A172 (cell line): ENCODE measurements at places on chromosomes 16 and 17. TPM values are rescaled to one million over a fixed set of nuclear protein-coding genes. Genes with fewer than 3 reads are reported as not detected.

DNA sequence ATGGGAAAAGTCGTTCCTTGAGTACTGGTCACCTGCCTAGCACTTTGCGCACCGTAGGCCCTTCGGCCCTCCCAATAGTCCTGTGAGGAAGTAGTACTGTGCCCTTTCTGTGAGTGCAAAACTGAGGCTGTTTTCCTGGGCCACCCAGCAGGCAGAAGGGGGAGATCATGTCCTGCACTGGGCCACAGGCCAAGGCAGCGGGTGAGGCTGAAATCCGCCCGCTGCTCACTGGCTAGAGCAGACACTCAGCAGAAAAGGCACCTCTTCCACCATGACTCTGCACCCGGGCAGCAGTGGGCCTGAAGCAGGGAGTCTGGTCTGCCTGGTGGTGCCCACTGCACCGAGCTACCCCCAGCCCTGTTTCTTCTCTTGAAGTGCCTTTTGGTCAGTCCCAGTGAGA, 20.2 kb downstream of the METTL22 start:
- DNase-seq, result no peak

The CHST5 gene
- total RNA-seq, result not detected in 2 replicates

The C17orf78 gene
- total RNA-seq, result not detected in 2 replicates

GRCh38 chr17:40064971-40065768, 2.4 kb downstream of the THRA start:
- peak; percentile 41 for DNase-seq

The ADAD2 gene
- not detected in 2 replicates for total RNA-seq

DNA sequence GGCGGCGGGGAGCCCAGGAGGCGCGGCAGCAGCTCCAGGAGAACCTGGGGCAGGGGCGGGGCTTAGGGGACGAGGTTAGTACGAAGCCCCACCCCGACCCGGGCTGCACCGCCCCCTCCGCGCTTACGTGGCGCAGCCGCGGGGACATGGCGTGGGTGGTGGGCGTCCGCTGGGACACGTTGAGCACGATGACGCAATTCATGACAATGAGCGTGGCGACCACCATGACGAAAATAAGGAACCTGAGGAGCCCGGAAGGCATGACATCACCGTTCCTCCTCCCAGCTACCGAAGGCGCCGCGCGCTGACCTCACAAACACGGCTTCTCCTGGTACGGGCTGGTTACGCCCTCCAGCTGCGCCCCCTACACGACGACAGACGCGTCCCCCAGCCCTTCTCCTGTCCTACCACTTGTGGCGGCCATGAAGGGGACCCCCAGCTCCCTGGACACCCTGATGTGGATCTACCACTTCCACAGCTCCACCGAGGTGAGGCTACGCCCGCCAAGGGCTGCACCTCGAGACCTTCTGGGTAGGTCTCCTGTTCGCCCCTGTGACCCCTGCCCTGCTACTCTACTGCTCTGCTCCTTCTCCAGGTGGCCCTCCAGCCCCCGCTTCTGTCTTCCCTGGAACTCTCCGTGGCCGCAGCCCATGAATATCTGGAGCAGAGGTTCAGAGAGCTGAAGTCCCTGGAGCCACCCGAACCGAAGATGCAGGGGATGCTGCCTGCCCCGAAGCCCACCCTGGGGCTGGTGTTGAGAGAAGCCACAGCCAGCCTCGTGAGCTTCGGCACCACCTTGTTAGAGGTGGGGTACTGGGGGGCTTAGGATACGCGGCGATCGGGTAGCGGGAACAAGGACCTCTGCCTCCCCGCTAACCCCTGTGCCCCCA, at the start of gene C17orf107:
Gene C17orf107 (plus strand): TSS at position 196 of the 890 bp plus-strand sequence. CDS start 227 bp downstream, at position 423.
- DNase-seq, result no peak

The CFAP97D1 gene
- total RNA-seq, result 0.24 TPM in 1 of 2 replicates, not detected in the other

The CDH13 gene
- 99.0 and 158 TPM in 2 replicates for total RNA-seq

DNA sequence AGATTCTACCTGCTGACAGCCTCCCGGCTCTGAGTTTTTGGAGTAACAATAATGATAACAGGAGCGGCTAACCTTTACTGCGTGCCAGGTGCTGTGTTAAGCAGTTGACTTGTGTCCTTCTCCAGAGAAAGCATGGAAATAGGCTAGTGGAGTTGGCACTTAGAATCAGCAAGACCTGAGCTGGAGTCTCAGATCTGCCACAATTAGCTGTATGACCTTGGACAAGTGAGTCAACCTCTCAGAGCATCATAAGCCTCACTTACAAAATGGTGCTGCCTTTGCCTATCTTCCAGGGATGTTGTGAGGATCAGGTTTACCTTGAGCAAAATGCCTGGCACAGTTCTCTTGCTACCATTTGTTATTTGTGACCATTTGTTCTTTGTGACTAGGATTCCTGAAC, 32.1 kb upstream of the TEX2 start:
- no peak for DNase-seq

DNA sequence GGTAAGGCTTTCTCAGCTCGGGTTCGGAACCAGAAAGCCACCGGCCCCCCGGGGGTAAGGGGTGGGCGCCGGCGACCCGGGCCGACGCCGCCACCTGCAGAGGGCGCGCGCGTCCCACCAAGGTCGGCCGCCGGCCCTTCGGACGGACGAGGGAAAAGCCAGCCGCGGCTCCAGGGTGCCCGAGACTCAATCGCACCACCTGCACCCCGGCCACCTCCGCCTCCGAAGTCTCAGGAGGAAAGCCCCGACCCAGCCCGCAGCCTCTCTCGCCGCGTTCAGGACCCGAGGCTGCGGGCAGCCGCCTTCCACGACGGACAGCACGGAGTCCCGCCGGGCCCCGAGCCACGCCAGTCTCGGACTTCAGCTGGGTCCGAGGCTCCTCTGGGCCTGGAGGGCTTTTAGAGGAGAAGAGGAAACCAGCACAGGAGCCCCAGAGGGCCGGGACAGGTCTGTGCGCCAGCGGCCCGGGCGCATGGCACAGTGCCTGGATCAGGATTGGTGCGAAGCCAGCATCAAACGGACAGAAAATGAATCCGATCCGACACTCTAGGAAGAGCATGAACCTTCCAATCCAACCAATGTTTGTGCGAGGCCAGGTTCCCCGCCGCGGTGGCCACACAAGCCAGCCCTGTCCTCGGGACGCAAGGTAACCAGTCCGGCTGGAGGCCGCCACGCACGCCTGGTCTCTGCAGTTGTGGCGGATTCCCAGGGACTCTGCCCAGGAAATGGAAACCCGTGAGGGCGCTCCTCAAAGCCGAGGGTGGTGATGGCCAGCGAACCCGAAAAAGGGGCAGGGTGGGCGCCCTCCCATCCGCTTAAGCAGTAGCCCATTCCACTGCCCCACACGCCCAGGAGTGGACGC, 6.7 kb downstream of the CBX8 start:
- DNase-seq, result no peak

DNA sequence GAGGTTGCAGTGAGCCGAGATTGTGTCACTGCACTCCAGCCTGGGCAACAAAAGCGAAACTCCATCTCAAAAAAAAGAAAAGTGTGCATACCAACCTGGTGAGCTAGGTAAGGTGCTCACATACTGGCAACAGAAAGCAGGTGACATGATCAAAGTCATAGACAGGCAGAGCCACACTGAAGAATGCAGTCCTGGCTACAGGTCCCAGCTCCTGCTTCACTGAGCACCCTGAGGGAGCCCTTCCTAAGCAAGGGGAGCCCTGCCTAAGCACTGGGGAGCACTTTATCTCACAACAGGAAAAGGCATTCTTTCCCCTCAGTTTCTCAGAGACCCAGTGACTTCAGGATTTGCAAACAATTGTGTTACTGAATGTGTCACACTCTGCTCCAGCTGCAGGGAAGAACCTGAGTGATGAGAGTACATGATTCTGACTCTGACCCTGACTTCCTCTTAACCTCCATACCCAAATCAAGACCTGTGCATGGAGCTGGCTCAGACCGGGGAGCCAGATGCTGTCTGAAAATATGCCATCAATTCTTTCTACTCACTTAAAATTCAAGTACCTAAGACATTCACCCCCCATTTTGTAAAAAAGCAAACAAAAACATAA, 40.5 kb downstream of the ANKRD11 start:
- DNase-seq, result no peak

- DNase-seq, result no peak
These were observed 5.4 kb downstream of the LHX1 start for GRCh38 chr17:36942631-36943125.

DNA sequence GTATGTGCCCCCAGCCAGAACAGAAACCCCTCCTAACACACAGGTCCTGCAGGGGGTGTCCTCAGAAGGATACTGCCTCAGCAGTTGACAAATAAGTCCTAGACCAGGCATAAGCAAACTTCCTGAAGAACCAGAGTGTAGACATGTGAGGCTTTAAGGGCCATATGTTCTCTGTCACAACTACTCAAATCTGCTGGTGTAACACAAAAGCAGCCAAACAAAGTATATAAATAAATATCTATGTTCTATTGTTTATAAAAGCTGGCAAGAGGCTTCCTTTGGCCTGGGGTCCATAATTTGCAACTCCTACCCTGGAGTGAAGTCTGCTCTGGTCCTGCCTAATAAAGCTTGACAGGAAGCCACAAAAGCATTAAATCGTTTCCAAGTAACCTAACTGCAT, 9.9 kb downstream of the FAM83G start:
- DNase-seq, result no peak

The SLC16A5 gene
- total RNA-seq, result 0.10 TPM in 1 of 2 replicates, not detected in the other

The ELMO3 gene
- 0.24 and 0.48 TPM in 2 replicates for total RNA-seq

- DNase-seq, result no peak
These were observed 455.2 kb upstream of the DYNLRB2 start for GRCh38 chr16:80085606-80086005.

GRCh38 chr17:69722518-69722917, 308.0 kb downstream of the MAP2K6 start:
- no peak for DNase-seq

- no peak for DNase-seq
These were observed 63.9 kb downstream of the RTN4RL1 start for GRCh38 chr17:1961189-1961588.

DNA sequence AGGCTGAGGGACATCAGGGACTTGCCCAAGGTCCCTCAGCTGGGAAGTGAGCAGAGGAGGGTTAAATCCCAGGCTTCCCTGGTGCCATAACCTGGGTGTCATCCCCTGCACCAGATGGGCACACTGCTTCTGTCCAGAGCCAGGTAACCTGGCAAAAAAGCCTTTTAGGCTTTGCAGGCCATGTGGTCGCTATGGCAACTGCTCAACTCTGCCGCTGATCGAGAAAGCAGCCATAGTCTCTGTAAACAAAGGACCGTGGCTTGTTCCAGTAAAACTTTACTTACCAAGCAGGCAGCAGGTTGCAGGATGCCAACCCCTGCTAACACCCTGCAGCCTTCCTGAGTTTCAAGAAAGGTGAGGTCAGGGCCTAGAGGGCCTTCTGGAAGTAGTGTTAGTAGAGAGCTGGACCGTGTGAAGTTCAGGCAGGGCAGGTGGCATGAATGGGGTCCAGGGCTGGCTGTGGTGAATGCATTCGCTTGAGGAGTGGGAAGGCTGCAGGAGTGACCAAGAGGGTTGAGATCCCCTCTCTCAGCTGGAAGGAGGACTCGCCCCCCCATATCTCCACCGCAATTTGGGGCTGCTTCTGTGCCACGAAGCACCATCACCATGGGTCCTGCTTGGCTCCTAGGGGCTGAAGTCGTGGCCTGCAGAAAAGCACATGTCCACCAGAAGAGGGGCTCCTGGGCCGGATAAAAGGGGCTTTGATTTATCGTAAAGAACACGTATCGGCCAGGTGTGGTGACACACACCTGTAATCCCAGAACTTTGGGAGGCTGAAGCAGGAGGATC, 91.3 kb downstream of the SOCS1 start:
- DNase-seq, result no peak

- DNase-seq, result no peak
These were observed 79.1 kb downstream of the NXN start for GRCh38 chr17:900336-900934.

GRCh38 chr16:23836404-23837311, 875 bp downstream of the PRKCB start:
- DNase-seq, result no peak

The PGP gene
- 35.4 and 43.4 TPM in 2 replicates for total RNA-seq

DNA sequence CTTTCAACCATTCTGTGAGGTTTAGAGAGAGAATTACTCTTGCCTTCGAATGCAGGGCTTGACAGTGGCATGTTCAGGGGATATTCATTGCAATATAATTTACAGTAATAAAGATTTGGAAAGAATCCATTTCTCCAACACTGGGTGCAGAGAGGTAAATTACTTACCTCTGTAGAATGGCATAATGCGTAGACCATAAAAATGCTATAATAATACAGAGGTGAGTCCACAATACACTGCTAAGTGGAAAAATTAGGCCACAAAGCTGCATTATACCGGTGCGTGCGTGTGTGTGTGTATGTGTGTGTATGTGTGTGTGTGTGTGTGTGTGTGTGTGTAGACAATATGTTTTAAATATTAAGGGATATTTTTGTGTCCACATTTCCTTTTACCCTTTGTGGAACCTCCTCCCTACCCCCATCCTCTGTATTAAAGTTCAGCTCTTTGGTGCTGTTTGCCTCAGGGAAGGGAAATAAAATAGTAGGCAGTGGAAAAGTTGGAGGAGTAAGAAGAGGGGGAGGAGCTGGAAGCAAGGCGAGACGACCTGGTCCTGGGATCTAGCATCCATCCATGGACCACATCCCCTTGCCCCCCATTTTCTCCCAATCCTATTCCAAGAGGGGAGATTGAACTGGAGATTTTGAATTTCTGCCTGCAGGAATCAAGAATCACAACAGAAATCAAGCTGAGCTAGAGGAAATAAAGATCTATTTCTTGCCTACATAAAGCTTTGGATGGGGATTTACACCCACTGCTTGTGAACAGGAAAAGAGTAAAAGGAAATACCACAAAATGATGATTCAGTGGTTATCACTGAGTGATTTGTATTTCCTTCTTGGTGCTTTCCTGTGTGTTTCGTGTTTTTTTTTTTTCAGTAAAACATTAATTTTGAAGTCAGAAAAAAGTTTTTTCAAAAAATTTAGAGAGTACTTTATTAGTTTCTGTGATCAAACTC, 124.8 kb downstream of the RGS9 start:
- peak; percentile 65 for DNase-seq

DNA sequence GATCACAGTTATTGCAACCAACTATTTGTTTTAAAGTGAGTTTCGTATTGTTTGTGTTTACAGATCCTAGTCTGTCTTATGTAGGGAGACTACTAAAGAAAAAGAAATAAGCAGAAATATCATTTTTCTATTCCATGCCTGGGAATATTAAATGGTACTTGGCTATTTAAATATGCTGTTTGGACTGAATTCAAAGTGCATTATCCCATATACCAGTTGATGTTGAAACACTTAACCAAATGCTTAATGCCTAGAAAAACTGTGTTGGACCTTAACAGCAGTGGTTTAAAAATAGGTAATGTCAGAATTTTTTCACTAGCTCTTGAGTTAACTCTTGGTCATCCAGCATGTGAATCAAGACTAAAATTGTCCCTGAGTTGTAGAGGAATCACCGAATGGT, 37.5 kb upstream of the TOM1L1 start:
- DNase-seq, result no peak
